ENCODE measurements at places on chromosomes 6 and 20. TPM values are rescaled to one million over a fixed set of nuclear protein-coding genes. Genes with fewer than 3 reads are reported as not detected.

GRCh38 chr6:140774080-140774505 lies 1358.6 kb upstream of the GJE1 start:
- no peak for DNase-seq

HMGCLL1 gene
- not detected for total RNA-seq

DNA sequence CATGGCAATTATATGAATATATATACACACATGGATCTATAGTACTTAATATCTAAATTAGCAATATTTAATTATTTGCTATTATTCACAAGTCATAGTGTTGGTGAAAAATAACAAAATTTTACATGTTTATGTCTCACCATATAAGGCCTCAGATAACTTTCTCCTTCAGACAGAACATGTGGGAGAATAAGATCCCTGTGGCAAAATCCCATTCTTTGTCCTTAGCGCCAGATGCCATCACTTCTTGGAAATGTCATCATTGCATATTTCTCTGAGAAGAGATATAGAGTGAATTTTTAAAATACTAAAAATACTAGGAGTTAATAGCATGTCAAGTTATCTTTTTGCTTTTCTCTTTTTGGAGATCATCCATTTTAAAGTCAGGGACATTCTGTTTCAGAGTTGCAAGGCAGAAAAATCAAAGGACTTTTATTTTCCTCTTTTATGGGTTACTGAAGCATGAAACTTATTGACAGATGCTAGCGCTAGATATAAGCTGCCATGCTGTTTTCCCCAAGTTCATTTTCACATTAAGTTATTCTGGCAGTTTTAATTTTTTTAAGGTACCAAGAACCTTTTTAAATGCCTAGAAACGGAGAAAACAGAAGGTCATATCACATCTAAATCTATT lies 30.4 kb upstream of the STXBP5 start:
- DNase-seq: no peak

- no peak for DNase-seq
Observed at GRCh38 chr6:113340371-113340770, 516.8 kb upstream of the MARCKS start.

GRCh38 chr20:48777005-48777404 lies 50.8 kb downstream of the PREX1 start:
- DNase-seq: no peak

DNA sequence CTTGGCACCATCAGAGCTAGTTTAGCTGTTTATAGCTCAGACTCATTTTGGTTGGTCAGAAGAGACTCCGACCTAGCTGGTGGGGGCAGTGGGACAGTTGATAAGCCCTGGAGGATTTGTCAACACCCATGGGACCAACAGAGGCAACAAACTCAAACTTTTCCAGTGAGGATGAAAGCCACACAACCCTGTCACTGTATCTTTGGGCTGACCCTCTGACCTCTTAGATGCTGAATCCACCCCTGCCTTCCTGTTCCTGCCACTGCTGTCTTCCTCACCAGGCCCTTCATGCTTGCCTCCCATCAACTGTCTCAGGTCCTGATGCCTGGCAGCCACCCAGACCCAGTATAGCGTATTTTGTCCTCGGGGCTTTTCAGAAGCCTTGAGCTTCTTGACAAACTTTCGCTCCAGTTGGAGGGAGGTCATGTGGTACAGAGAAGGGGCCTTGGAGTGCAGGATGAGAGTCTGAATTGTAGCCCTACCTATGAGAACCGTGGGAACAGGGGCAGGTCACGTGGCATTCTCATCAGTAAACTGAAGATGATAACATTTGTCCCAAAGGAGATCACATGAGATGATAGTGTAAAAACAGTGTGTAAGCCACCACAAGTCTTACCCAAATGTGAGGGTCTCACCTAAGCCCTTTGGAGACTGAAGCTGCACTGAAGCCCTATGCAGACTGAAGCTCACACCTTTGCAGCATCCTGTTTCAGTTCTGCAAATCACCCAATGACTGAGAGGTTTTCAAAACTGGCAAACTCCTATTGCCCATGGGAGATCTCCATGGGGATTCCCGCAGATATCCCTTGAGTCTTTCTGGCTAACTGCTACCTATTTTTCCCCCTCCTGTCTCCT lies 72.0 kb upstream of the F13A1 start:
- DNase-seq: no peak

MDFI gene
- not detected for total RNA-seq

DNA sequence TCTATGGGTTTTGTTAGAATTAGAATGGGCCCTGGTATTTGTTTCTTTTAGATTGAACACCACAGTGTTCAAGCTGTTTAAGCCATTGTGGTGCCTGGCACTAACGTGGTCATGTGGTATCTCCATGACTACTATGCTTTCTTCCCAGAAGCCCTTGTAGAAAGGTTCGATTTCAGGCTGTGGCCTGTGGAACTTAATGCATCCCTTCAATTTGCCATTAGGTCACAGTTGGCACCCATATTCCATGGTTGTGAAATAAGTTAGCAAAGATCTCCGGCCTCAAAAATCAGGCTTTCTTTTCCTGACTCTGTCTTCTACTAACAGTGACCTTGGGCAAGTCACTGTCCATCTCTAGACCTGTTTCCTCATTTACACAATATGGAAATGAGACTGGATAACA lies 31.3 kb upstream of the AAR2 start:
- DNase-seq: no peak

DNA sequence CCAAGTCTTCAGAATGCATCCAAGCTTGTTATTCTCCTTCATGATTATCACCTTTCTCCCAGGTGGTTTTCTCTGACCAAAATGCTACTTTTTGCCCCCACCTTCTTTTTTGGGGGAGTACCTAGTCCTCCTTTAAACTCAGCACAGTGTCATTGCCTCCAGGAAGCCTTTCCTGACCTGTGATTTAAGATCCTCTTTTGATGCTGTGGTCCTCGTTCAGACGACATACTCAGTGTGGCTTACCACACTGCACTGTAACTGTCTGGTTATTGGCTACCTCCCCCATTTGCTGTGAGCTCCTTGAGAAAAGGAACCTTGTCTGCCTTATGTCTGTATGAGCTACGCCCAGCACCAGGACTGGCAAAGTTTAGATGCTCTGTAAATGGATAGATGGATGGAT lies 14.6 kb downstream of the SAYSD1 start:
- DNase-seq: no peak

GRCh38 chr6:117149324-117149723 lies 116.0 kb upstream of the VGLL2 start:
- DNase-seq: no peak

DNA sequence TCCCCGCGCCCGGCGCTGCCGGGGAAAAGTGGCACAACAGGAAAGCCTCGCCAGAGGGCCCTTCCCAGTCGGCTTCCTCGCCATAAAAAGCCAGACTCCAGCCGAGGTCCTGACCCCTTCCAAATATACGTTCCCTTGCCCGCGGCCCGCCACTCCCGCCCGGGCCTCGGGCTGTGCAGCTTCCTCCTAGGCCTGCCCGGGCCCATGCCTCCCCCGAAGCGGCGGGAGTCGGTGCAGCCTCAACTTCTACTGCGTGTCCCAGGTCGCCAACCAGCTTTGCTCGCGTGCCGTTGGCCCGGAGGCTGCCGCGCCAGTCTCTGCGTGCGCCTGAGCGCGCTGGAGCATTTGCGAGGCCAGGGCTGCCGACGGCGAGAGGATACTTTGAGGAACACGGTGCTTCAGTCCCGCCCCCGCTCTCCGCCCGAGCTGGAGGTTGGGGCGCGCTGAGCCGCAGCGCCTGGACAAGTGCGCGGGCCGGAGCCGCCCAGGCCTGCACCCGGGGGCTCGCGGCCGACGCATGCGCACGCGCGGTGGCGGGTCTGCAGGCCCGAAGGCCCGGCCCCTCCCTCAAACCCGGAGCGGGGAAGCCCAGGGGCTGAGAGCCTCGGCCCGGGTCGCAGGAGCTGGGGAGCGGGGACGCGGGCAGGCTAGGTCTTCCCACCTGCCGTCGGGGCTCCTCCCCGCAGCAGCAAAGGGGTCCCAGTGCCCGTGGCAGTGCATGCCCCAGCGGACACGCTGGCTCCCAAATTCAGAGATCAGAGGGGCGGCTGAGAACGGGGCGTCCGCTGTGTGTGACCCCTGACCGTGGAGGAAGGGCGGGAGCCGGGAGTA lies 10.2 kb downstream of the FOXC1 start:
- no peak for DNase-seq

DNA sequence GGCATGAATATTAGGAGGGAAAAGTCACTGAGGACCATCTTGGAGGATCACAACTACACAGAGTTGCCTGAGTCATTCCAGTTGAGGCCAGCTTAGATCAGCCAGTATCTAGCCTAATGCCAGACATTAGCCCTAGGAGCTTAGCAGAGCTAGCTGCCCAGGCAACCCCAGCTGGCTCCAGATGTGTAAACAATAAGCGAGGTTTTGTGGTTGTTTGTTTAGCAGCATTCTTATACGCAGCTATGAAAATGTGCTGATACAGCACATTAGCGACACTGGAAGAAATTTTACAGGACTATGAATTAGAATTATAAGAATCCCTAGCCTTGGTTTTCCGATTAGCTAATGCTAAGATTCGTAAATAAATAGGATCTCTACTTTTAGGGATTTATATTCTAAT lies 59.3 kb downstream of the BTBD3 start:
- no peak for DNase-seq

CTAGE9 gene
- total RNA-seq: not detected

TSHZ2 gene
- total RNA-seq: 0.20 TPM

DNA sequence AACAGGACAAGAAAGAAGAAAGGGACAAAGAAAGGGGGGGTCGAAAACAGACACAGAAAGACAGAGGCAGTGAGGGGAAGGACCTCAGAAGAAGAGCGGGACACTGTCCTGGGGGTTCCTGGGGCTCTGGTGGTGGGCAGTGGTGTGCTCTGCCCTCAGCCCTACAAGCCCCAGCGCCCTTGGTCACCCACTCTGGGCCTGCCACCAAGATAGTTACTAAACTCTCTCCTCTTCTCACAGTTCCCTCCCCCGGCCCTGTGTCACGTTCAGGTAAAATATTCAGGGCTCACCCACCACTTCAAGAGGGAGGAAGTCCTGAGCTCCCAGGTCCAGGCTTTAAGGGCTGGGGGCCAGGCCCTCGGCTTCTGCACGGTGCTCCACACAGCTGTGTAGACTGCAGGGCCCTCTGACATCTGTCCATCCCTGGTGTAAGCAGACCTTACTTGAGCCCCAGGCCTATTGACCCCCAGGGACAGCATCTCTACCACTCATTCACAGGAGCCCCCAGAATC lies 87.4 kb downstream of the MRPL14 start:
- DNase-seq: no peak

DNA sequence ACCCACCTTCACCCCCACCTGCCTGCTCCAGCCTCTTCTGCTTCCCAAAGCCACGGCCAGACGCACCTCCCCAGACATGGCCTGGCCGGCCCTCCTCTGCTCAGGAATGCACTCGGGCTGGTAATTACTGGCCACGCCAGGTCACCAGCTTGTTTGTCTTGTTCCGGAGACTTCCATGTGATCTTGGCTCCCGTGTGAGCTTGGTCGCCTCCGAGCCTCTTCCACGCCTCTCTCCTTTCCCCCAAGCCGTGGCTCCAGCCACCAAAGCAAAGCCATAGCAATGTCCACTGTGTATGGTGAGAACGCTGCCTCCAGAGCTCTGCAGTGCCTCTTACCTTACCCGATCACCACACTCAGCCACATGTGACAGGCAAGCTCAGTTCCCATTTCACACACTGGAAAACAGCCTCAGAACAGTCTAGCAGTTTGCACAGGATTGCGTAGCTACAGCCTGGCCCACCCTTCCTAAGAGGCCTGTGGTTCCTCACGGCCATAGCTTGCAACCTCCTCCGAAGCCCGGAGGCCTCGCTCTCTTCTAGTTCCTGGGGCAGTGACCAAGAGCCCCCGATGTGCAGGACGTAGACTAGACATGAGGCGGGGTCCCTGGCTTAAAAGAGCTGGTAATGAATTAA lies 48.1 kb upstream of the AFDN start:
- no peak for DNase-seq

GRCh38 chr20:47146686-47147085 lies 209.8 kb downstream of the ZMYND8 start:
- no peak for DNase-seq

BMP2 gene
- total RNA-seq: not detected

ADGRB3 gene
- 3.9 TPM for total RNA-seq

OCSTAMP gene
- total RNA-seq: not detected

DNA sequence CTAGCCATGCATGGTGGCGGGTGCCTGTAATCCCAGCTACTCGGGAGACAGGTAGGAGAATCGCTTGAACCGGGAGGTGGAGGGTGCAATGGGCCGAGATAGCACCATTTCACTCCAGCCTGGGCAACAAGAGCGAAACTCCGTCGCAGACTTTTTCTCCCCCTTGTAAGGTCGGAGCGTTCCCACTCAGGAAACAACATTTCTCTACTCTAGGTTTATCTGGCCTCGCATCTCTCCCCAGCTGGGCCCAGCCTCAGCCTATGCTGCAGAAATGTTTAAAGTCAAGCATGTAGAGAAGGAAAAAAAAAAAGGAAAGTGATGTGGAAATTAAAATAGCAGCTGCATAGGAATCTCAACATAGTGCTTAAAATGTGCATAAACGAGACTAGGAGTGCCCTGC lies 172.3 kb downstream of the TRIM27 start:
- DNase-seq: no peak

- DNase-seq: no peak
Observed at GRCh38 chr6:120055071-120055470, 705.5 kb upstream of the MAN1A1 start.

DNA sequence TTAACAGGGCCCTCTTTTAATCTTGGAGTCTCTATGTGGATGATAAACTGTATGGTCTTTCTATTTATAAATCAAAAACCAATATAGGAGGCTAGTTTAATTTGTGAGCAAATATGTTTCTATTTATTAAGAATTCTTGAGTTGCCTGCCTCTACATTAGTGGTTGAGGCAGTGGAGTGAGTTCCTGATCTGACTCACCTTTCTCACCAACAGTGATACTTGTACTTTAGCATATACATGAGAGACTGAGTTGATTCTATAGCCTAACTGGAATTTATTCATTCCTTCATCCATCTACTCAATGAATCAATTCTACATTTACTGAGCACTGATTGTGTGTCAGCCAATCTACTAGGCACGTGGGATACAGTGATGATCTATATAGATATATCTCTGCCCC lies 126.9 kb downstream of the TRMT11 start:
- no peak for DNase-seq

GRCh38 chr6:80151635-80152034 lies 45.2 kb downstream of the BCKDHB start:
- no peak for DNase-seq

DNA sequence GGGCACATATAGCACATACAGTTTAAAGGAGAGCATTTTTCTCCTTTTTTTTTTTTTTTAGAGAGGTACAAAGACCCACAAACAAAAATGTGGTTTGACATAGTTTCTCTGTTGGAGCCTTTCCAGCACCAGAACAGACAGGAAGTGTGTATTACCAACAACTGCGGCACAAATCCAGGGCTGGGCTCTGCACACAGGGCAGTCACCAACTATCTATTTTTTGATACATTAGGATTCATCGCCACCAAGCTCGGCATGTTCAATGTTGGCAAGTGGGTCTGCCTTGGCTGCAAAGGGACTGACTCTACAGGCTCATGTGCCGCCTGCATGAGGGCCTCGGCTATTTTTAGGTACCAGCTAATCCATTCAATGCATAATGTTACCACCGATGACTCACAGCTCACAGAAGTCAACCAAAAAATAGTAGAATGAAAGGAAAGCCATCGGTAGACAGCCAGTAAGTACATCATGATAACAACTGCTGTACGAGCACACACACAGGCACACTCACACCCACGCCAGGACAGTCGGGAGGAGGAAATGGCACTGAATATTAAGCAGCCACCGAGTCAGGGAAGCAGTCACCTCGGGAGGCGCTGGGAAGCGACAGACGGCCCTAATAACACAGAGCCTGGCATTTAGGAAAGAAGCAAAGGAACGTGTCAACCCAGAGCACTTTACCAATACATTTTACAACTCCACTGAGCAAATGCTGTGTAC lies 81.6 kb downstream of the GMPR start:
- peak; percentile 80 for DNase-seq
